ENCODE measurements at places on chromosomes 13 and 19. TPM values are rescaled to one million over a fixed set of nuclear protein-coding genes. Genes with fewer than 3 reads are reported as not detected.

Gene PEX11G
- total RNA-seq = 0.58 TPM

Gene IZUMO2
- total RNA-seq = not detected

Gene MBD3L2
- total RNA-seq = not detected

Gene PSG3
- not detected for total RNA-seq

Gene ZNF547
- 3.8 TPM for total RNA-seq

Gene CD70
- 6.8 TPM for total RNA-seq

Gene ATP4A
- total RNA-seq = not detected

Gene SHANK1
- total RNA-seq = not detected

Gene SHFL
- total RNA-seq = 68.9 TPM

Gene KMT5C
- 24.2 TPM for total RNA-seq

Gene GZMM
- total RNA-seq = 49.7 TPM

Gene ZNF610
- 0.81 TPM for total RNA-seq

Gene C1QTNF9
- not detected for total RNA-seq

Gene ZNF763
- 2.7 TPM for total RNA-seq

Gene FSD1
- 9.6 TPM for total RNA-seq

Gene EEF1AKMT1
- total RNA-seq = 10.5 TPM

Gene PRTN3
- total RNA-seq = not detected

Gene PSPN
- total RNA-seq = 2.3 TPM

Gene MEIOSIN
- total RNA-seq = not detected

Data from activated naive CD4-positive, alpha-beta T cell treated with anti-CD3 and anti-CD28 coated beads, Interleukin-2, amount 10 ng/mL, durations not matched to agents 5 hours and 36 hours (primary cell).